ENCODE measurements at places on chromosomes 16 and 17. TPM values are rescaled to one million over a fixed set of nuclear protein-coding genes. Genes with fewer than 3 reads are reported as not detected.

DNA sequence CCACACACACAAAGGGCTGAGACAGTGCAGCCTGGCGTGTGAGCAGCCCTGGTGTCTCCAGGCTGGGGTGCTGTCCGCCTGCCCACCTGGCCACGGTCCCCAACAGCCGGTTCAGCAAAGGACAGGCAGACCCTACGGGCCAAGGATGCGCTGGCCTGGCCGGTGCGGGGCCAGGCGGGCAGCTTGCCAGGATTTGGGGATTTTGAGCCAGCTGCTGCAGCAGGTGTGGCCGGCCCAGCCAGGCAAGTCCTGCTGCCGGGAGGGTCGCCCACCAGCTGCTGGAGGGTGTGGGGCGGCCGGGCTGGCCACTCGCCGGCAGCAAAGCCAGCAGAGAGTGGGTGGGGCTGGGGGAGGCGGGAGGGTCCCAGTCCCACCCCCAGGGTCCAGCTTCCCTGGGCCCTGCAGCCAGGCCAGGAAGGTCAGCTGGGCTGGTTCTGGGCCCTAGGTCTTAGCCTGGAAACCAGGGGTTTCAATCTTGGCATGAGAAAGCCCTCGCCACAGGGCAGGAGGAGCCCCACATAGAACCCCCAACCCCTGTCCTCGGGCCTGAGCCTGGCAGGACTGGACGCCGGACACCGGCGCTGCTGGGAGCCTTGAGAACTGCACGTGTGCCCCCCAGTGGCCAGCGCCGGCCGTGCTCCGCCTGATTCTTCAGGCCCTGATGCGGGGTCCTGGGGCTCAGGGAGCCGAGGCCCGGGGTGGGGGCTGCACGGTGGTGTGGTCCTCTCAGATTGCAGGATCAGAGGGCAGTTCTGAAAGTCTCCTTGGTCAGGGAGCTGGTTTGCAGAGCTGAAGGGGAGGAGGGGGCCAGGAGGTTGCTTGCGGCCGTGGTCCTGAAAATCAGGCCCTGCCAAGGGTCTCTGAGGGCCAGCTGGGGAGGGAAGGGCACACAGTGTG is 17.6 kb upstream of the SSTR5 start:
- peaks cover 5% of the 10 kb centered on the region for H3K36me3 ChIP-seq
- no peaks in the 10 kb centered on the region for H3K27me3 ChIP-seq
- H3K4me3 ChIP-seq, result no peak overlapping the region
- no peak overlapping the region for H3K27ac ChIP-seq
- peaks cover 3% of the 10 kb centered on the region for H3K4me1 ChIP-seq

GRCh38 chr16:68005786-68006286 is 6.6 kb upstream of the DPEP2 start:
- peak overlapping the region; percentile 99 for H3K27ac ChIP-seq
- peak overlapping the region; percentile 62 for H3K4me3 ChIP-seq
- no peaks in the 10 kb centered on the region for H3K36me3 ChIP-seq
- peak; percentile 34 for DNase-seq
- peaks cover 52% of the 10 kb centered on the region for H3K4me1 ChIP-seq

GRCh38 chr16:15770107-15770506 is 86.7 kb downstream of the MYH11 start:
- no peak overlapping the region for H3K4me3 ChIP-seq
- no peak for DNase-seq
- H3K27me3 ChIP-seq, result peaks cover 11% of the 10 kb centered on the region
- peaks cover 2% of the 10 kb centered on the region for H3K4me1 ChIP-seq
- H3K27ac ChIP-seq, result no peak overlapping the region
- H3K36me3 ChIP-seq, result no peaks in the 10 kb centered on the region

AXIN2 gene
- total RNA-seq, result 22.2 TPM

DNA sequence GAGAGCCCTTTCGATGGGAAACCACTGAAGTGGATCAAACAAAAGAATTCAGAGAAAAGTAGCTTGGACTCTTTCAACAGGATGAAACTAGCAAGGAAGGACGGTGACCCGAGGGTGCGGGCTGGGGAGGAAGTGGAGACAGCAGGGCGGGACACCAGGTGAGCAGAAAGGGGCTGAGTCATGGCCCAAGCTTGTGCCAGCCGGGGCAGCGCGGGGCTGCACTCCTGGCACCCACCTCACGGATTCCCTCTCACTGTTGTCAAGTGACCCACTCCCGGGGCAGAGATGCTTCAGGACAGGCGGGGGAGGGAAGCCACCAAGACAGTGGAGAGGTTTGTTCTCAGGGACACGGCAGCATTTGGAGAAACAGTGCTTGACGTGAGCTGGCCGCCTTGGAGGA is 10.7 kb upstream of the RNF222 start:
- peaks cover 12% of the 10 kb centered on the region for H3K4me1 ChIP-seq
- no peaks in the 10 kb centered on the region for H3K36me3 ChIP-seq
- H3K4me3 ChIP-seq, result no peak overlapping the region
- DNase-seq, result no peak
